ENCODE measurements at places on chromosomes 2 and 18.

- DNase-seq: no peak
Observed at GRCh38 chr18:23812546-23813440, 123.5 kb downstream of the LAMA3 start.

DNA sequence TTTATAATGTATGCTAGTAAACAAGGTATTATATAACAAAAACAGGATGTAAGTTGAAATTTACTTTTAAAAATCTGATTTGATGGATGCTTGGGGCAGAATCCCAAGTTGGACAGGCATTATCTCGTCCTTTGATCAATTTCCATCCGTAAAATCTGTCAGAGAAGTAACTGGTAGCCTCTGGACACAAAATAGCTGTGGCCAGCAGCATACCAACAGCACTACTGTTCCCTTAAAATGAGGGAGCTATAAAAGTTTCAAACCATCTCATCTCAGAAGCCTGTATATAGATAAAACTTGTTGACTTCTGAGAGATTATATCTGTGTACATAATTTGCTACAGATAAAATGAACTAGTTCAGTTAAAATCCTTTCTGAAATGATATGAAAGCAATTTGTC, 14.7 kb upstream of the METAP1D start:
- DNase-seq: no peak

GRCh38 chr2:162164802-162165201, 12.8 kb upstream of the GCG start:
- no peak for DNase-seq

GRCh38 chr2:170553748-170554147, 161.4 kb upstream of the SP5 start:
- no peak for DNase-seq
